Sciatic nerve (tissue), 2 donors: ENCODE measurements at places on chromosomes 11 and 22.

GRCh38 chr11:57798905-57799559, 37.4 kb downstream of the CTNND1 start:
- no peak for DNase-seq

GRCh38 chr22:37430941-37431340, 3.7 kb upstream of the ELFN2 start:
- DNase-seq: no peak

DNA sequence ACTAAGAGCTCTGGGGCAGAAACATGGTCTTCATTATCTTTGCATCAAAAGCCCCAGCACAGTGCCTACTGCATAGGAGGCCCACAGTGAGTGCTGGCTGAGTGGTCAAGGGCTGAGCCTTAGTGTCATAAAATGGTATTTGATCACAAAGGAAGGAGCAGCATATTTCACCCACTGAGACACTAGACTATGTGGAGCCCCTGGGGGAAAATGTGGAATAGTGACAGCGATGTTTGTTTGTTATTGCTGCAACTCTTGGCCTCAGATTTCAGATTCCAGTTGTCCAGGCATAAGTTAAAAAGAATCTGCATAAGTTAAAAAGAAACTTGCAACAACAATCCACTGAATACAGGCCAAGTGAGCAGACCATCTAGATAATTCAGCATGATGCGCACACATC, 7.0 kb downstream of the KIRREL3 start:
- no peak for DNase-seq

DNA sequence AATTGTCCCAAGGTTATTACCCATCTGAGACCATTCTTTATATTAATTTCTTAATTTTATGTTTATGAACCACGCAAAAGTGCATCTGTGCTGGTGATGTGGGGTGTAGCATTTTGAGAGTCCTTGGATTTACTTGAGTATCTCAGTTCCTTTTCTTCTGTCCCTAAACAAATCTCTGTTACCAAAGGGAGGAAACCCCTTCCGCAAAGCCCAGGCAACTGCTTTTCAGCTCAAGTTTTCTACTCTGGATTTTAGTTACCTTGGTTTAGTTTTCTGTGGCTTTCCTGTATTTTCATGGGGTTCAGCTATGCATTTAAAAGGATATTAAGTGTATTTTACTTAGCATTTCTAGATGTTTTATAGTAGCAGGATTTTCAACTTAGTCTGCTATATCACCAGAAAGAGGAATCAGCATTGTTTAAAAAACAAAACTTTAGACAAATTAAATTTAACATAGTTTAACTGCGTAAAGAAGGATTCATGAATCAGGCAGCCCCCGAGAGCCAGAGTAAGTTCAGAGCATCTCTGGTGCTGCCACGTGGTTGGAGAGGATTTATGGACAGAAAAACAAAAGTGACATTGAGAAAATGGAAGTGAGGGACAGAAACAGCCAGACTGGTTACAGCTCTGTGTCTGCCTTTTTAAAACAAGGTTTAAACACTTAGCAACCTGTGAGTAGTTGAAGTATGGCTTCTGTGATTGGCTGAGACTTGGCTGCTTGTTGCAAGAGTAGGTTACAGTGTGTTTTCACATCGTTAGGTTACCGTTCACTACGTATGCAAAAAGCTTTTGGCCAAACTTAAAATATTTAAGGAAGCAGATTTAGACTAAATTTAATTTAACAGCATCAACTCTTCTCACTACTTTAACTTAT, 9.6 kb downstream of the ADM start:
- DNase-seq: no peak

DNA sequence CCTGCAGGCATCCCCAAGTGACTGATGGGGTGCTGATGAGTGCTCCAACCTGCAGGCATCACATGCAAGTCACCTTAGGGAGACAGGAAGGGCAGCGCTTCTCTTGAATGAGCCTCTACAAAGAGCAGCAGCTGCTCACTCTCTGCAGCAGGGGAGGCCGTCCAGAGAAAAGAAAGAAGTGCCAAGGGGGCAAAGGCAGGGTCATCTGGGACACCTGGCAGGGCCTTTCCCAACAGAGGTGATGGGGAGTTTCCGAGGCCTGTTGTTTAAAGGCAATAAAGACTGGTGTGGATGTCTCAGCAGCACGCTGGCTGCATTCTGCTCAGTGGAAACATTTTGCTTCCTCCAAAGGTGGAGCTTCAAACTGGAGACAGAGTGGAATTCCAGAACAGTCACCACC, 113.7 kb downstream of the ETS1 start:
- DNase-seq: no peak

GRCh38 chr11:122690384-122690783, 34.9 kb downstream of the UBASH3B start:
- DNase-seq: no peak

DNA sequence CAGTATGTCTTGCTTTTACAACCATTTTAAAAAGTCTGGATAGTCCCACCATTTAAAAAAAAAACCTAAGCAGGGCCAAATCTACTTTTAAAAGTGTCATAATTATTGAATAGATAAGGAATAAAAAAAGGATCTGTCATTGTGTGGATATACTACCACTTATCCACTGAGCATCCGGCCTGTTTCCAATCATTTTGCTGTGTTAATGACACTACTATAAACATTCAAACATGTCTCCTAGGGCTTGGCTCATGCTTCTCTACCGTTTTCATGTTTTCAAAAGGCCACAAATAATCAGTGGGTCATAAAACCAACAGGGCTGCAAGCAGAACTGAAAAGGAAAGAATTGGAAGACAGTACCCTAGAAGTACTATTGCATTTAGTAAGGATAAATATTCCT, 12.5 kb upstream of the C22orf39 start:
- no peak for DNase-seq

DNA sequence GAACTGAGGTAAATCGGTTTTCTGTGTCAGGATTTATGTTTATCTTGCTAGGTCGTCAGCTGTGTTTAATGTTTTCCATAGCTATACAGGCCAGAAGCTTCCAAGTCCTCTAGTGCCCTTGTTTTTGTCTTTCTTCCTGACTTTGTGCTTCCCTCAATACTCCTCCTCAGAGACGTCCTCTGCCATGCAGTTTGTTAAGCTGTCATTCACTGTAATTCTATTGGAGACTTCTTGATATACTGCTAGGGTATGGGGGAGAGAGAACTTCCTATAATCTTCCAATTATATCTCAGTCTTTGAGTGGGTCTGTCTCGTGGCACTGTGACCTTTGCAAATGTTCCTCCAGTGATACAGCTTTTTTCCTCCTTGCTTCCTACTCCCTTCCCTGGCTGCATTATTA, 327.3 kb upstream of the ANO5 start:
- no peak for DNase-seq

- DNase-seq: no peak
Observed at GRCh38 chr22:29477723-29478318, 2.2 kb upstream of the NEFH start.

DNA sequence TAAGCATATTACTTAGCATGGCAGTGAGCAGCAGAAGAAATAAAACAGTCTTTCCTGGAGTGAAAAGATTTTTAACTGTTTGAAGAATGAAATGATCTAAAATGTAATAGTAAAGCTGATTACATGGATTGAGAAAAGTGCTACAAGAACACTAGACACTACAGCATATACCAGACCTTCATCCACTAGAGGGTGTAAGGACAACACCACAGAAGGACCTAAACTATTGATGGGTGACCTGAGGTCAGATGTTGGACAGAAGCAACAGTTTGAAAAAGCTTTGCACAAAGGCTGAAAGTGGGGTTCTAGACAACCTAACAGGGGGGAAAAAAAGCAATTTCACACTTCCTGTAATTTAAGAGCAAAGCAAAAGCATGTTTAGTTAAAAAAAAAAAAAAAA, 97.7 kb downstream of the RBFOX2 start:
- DNase-seq: no peak
